ENCODE measurements at places on chromosomes 16 and 17. TPM values are rescaled to one million over a fixed set of nuclear protein-coding genes. Genes with fewer than 3 reads are reported as not detected.

The SMPD3 gene
- 1.8 TPM for total RNA-seq

The GP1BA gene
- 0.06 TPM for total RNA-seq

The MAPT gene
- 2.1 TPM for total RNA-seq

The PDPR gene
- 12.6 TPM for total RNA-seq

The FBXL19 gene
- 13.5 TPM for total RNA-seq

The CACNG4 gene
- 0.09 TPM for total RNA-seq

The KRT33B gene
- total RNA-seq, result not detected

The NEUROD2 gene
- not detected for total RNA-seq

- H3K4me1 ChIP-seq, result no peaks in the 10 kb centered on the region
- no peak for DNase-seq
- H3K4me3 ChIP-seq, result no peak overlapping the region
Measured at GRCh38 chr16:52825892-52826291, 226.8 kb downstream of the CHD9NB start.

GRCh38 chr17:71287071-71287823 lies 833.6 kb upstream of the SOX9 start:
- no peak overlapping the region for H3K27ac ChIP-seq
- no peak overlapping the region for H3K4me3 ChIP-seq
- no peaks in the 10 kb centered on the region for H3K27me3 ChIP-seq
- H3K36me3 ChIP-seq, result no peaks in the 10 kb centered on the region

DNA sequence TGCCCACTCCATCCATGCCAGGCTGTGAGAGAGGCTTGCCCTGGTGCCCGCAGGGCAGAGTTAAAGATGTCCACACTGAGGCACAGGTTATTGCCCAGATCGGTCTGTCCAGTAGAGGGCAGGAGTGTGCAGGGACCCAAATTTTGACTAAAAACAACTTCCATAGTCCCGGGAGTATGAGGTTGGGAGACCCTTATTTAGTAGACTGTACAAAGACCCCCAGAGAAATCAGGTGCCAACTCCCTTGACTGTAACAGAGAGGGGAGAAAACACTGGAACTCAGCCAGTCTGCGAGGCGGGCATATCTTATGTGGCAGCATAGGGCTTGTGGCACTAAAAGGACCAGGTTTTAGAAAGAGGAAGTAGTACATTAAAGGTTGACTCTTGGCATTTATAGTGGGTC lies 43.4 kb downstream of the HNF1B start:
- H3K27ac ChIP-seq, result no peak overlapping the region
- DNase-seq, result peak; percentile 43
- H3K36me3 ChIP-seq, result no peaks in the 10 kb centered on the region
- peaks cover 8% of the 10 kb centered on the region for H3K4me1 ChIP-seq

GRCh38 chr17:9830711-9831110 lies 5.0 kb downstream of the GLP2R start:
- no peak overlapping the region for H3K4me3 ChIP-seq
- H3K4me1 ChIP-seq, result no peaks in the 10 kb centered on the region
- H3K27me3 ChIP-seq, result no peaks in the 10 kb centered on the region
- H3K36me3 ChIP-seq, result no peaks in the 10 kb centered on the region
- H3K27ac ChIP-seq, result no peak overlapping the region

DNA sequence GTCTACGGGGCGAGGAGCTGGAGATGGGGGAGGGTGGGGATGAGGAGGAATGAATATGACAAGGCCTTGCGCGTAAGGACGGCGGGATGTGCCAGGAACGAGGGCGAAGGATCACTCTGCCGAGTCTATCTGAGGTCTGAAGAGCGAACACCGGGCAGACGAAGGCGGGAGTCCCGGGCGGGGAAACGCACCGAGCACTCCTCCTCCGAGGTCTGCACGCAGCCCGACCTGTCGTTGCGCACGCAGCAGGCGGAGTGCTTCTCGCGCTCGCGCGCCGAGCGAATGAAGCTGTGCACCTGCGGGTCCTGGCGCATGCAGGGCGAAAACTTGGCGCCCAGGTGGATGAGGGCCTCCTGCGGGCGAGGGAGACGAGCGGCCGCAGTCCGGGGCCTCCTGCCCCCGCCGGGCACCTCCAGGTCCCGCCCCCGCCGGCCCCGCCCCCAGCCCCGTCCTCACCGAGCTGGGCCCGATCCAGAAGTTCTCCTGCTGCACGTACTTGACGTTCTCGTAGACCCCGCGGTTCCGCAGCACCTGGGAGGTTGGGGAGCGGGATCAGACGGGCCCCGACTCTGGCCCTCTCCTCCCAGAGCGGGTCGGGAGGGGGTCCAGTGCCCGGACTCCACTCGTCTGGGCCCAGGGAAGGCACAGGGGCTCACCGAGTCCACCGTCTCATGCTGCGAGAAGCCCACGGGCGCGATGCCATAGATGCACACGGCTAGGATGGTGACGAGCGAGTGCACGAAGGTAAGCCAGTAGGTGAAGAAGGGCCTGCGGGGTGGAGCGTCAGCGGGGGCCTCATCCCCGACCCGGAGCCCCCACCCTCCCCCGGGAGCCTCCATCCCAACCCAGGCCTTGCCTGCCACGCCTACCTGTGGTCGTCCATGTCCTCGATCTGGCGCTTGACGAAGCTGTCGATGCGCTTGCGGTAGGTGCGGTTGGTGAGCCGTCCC lies 7.6 kb downstream of the SNRNP25 start:
- no peak for DNase-seq
- H3K36me3 ChIP-seq, result peaks cover 3% of the 10 kb centered on the region
- no peak overlapping the region for H3K4me3 ChIP-seq
- no peaks in the 10 kb centered on the region for H3K4me1 ChIP-seq

DNA sequence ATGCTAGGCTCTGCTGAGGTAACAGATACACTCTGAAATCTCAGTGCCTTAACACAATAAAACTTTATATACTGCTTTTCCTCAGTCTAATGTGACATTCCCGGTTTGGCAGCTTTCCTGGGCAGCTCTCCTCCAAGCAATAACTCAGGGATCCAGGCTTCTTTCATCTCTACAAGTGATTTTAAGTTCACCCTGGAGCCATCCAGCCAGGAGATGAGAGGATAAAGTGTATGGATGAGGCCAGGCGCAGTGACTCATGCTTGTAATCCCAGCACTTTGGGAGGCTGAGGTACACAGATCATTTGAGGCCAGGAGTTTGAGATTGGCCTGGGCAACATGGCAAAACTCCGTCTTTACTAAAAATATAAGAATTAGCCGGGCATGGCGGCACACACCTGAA lies 147.2 kb downstream of the UTP18 start:
- no peak overlapping the region for H3K4me3 ChIP-seq
- H3K36me3 ChIP-seq, result no peaks in the 10 kb centered on the region
- H3K4me1 ChIP-seq, result no peaks in the 10 kb centered on the region
- no peak for DNase-seq
- H3K27ac ChIP-seq, result no peak overlapping the region
- peaks cover 16% of the 10 kb centered on the region for H3K27me3 ChIP-seq

- peak; percentile 87 for DNase-seq
- H3K27ac ChIP-seq, result no peak overlapping the region
- H3K36me3 ChIP-seq, result no peaks in the 10 kb centered on the region
- peak overlapping the region; percentile 63 for H3K4me3 ChIP-seq
- H3K27me3 ChIP-seq, result no peaks in the 10 kb centered on the region
Measured at GRCh38 chr17:50346313-50347116, 589 bp downstream of the XYLT2 start.

DNA sequence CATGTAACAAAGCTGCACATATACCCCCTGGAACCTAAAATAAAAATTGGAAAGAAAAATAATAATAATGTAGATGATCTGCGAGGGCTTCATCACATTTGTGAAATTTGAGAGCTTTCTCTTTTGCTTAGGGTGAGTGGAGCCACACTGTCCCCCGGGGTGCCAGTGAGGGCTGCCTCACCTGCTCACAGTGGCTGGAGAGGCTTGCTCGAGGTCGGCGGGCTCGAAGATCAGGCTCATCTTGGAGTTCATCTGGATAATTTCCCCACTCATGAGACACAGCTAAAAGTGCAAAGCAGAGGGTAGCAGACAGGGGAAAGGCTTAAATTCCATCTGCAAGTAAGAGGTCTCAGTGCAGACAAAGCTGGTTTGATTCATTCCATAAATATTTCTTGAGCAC lies 123.8 kb downstream of the DNAH3 start:
- H3K4me1 ChIP-seq, result no peaks in the 10 kb centered on the region
- DNase-seq, result no peak
- H3K27me3 ChIP-seq, result no peaks in the 10 kb centered on the region
- H3K36me3 ChIP-seq, result no peaks in the 10 kb centered on the region

DNA sequence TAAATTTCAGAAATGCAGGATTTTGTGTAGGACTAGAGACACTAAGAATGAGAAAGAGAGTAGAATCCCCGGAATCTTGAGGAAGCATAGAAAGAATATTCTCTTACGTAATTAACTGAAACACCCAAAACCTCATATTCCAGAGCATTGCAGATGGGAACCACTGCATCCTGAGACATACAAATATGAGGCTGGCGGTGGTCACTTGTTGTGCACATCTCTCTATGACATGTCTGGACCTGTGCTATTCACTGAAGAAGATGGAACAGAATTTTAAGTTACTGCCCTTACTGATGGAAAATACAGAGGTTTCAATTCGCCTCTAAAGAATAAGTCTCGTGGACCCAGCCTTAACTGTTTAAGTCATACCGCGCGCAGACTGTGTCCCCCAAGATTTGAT lies 806 bp downstream of the RAD51C start:
- H3K4me1 ChIP-seq, result no peaks in the 10 kb centered on the region
- peak overlapping the region; percentile 56 for H3K4me3 ChIP-seq
- no peaks in the 10 kb centered on the region for H3K27me3 ChIP-seq
- H3K36me3 ChIP-seq, result no peaks in the 10 kb centered on the region
- H3K27ac ChIP-seq, result no peak overlapping the region

GRCh38 chr17:38606646-38607611 lies 1.2 kb upstream of the SRCIN1 start:
- no peaks in the 10 kb centered on the region for H3K27me3 ChIP-seq
- H3K27ac ChIP-seq, result peak overlapping the region; percentile 73
- peaks cover 5% of the 10 kb centered on the region for H3K4me1 ChIP-seq
- peak overlapping the region; percentile 71 for H3K4me3 ChIP-seq
- DNase-seq, result peak; percentile 81
- no peaks in the 10 kb centered on the region for H3K36me3 ChIP-seq

GRCh38 chr17:50363217-50364060 lies 9.5 kb downstream of the MRPL27 start:
- H3K27ac ChIP-seq, result no peak overlapping the region
- H3K4me1 ChIP-seq, result peaks cover 7% of the 10 kb centered on the region
- H3K4me3 ChIP-seq, result no peak overlapping the region
- peaks cover 6% of the 10 kb centered on the region for H3K36me3 ChIP-seq
- H3K27me3 ChIP-seq, result no peaks in the 10 kb centered on the region
- no peak for DNase-seq

DNA sequence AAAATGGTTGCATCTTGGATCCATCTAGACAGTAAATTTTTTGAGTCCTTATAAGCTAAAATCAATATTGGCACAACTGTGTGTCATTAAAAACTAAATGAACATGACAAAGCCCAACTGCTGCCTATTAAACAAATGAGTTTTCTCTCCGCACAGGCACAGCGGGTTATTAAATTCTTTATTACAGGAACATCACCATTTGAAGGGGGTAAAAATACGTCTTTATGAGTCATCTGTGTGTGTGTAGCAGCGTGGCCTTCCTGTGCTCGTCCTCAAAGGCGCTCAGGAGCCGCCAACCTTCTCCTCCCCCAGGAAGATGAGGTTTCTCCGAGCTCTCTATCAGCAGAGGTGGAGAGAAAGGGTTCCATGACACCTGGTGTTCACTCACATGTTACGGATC lies 62.6 kb upstream of the SDK2 start:
- H3K27me3 ChIP-seq, result peaks cover 5% of the 10 kb centered on the region
- H3K27ac ChIP-seq, result no peak overlapping the region
- H3K36me3 ChIP-seq, result no peaks in the 10 kb centered on the region

DNA sequence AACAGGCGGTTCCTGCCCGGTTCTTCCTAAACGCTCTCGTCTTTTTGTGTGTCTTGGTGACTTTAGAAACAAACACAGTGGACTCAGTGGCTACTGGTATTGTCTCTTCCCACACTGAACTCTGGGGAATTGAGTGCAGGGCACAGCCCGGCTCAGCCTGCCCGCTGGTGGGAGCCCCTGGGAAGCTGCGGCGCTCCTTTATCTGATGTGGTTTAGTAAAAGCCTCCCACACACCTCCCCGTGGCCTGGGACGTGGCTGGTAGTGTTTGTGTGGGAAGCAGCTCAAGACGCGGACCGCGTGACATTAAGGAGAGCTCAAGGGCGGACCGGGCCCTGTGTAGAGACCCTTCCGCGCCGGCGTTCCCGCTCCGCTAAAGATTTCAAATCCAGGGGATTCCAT lies 55.4 kb upstream of the PVALEF start:
- DNase-seq, result no peak
- no peak overlapping the region for H3K27ac ChIP-seq
- H3K27me3 ChIP-seq, result no peaks in the 10 kb centered on the region

DNA sequence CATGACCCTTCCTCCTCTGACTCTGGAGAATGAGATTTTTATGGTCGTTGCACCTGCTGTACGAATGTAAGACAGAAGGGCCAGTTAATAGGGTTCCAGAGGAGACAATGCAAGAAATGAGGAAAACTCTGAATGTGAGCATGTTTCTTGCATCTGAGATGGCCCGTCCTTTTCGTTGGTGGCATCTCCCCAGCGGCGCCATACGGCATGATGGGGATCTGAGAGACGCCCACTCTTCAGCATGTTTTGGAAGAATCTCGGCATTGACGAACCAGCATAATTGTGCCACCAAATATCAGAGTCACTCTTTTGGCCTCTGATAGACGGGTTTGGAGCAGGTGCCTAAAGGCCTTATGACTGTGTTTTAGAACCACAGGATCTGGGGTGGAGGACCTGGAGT lies 126.5 kb upstream of the RCVRN start:
- H3K36me3 ChIP-seq, result no peaks in the 10 kb centered on the region
- H3K27me3 ChIP-seq, result no peaks in the 10 kb centered on the region
- peaks cover 4% of the 10 kb centered on the region for H3K4me1 ChIP-seq
- no peak for DNase-seq
- H3K4me3 ChIP-seq, result no peak overlapping the region

DNA sequence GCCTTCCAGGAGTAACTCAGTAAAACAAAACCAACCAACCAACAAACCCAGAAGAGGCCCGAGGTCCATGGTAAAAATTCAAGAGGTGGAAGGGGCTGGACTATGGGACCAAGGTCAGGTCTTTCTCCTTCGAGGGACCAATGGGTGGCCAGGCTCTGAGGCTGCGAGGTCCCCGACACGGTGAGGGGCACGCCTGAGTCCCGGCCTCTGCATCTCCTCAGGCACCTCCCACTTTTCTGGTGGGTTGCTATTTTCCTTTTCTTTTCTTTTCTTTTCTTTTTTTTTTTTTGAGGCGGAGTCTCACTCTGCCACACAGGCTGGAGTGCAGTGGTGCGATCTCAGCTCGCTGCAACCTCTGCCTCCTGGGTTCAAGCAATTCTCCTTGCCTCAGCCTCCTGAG lies 18.0 kb downstream of the CD7 start:
- peaks cover 34% of the 10 kb centered on the region for H3K4me1 ChIP-seq
- no peak for DNase-seq
- H3K27ac ChIP-seq, result no peak overlapping the region
- H3K4me3 ChIP-seq, result no peak overlapping the region
- H3K27me3 ChIP-seq, result no peaks in the 10 kb centered on the region
- no peaks in the 10 kb centered on the region for H3K36me3 ChIP-seq

GRCh38 chr16:64017796-64018195 lies 1104.1 kb downstream of the CDH11 start:
- no peak overlapping the region for H3K4me3 ChIP-seq
- H3K27me3 ChIP-seq, result no peaks in the 10 kb centered on the region
- H3K4me1 ChIP-seq, result no peaks in the 10 kb centered on the region
- H3K27ac ChIP-seq, result no peak overlapping the region

- no peak overlapping the region for H3K4me3 ChIP-seq
- no peak for DNase-seq
- no peaks in the 10 kb centered on the region for H3K4me1 ChIP-seq
Measured at GRCh38 chr17:69878661-69879060, 196.4 kb upstream of the KCNJ16 start.
